ENCODE measurements at places on chromosomes 2 and 18.

- DNase-seq, result no peak
Observed at GRCh38 chr2:52340171-52340570, 1308.2 kb upstream of the NRXN1 start.

DNA sequence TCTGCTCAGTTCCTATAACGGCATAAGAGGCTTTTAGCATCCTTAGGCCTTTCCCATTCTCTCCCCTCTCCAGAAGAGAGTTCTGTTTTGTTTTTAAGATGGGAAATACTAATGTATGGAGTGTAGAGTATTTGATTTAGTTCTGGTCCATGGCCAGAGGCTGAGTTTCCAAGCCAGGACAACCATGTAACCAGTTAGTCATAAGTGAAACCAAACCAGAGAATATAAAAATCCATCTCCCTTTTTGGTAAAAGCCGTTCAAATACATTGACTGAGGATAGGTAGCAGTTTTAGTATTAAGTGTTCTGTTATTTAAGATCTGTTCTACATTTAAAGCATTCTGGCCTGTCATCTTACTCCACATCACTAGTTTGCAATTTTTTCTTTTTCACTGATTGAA is 3.1 kb downstream of the PSMD1 start:
- DNase-seq, result peak; percentile 11

- DNase-seq, result peak; percentile 75
Observed at GRCh38 chr18:77167251-77167650, 34.7 kb upstream of the MBP start.

GRCh38 chr2:230578106-230578505 is 134.5 kb upstream of the CAB39 start:
- DNase-seq, result no peak

DNA sequence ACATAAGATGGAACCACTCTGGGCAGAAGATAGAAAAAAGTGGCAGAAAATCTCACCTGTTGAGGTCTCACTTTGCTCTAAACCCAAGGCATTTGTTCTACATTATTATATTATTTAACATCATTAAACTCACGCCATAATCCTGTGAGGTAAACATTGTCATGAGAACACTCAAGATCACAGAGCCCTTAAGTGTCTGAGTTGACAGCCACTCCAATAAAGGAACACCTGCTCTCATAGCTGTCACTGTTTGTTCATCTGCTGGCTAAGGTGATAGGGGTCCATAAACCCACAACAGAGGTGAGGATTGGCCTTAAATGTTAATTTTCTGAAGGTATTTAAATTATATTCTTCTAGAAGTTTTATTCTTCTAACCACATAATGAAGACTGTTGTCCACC is 439.7 kb downstream of the RIT2 start:
- no peak for DNase-seq

DNA sequence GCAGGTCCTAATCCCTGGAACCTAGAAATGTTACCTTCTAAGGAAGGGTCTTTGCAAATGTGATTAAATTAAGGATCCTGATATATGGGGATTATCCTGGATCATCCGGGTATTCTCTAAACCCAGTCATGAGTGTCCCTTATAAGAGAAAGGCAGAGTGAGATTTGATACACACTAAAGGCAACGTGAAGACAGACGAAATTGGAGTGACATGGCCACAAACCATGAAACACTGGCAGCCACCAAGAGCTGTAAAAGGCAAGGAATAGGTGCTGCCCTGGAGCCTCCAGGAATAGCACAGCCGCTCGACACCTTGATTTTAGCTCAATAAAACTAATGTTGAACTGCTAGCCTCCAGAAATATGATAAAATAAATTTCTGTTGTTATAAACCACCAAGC is 45.0 kb downstream of the TPGS2 start:
- no peak for DNase-seq

GRCh38 chr18:79792096-79792987 is 5.4 kb upstream of the KCNG2 start:
- no peak for DNase-seq

DNA sequence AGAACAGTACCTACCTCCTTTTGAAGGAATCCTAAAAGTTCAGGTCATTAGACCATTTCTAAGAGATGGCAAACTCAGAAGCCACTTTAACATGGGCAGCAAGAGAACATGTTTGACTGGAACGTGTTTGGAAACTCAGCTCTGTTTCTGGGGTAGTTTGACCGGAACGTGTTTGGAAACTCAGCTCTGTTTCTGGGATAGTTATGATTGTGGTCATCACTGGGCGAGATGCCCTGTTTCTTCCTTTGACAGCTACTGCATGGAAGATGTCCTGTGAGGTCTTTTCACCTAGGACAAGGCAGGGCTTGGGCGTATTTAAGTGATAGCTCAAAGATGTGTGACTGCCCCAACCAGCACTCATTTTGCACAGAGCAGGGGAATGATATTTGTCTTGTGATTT is 19.9 kb upstream of the SERPINB13 start:
- peak; percentile 8 for DNase-seq

DNA sequence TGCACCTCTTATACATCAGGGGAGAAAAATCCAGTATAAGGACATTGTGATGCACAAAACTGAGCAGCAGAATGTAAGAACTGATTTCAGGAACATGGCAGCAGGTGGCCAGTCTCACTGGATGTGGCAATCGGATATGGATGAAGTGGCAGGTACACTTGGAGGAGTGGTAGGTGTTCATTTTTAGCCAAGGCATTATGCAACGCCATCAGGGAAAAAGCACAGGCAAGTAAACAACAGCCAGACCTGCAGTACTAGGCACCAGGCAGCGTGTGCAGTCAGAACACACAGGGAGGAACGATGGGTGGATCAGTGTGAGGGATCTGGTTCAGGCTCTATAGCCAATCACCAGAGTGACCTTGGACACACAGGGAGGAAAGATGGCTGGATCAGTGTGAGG is 77.4 kb upstream of the GCFC2 start:
- no peak for DNase-seq

DNA sequence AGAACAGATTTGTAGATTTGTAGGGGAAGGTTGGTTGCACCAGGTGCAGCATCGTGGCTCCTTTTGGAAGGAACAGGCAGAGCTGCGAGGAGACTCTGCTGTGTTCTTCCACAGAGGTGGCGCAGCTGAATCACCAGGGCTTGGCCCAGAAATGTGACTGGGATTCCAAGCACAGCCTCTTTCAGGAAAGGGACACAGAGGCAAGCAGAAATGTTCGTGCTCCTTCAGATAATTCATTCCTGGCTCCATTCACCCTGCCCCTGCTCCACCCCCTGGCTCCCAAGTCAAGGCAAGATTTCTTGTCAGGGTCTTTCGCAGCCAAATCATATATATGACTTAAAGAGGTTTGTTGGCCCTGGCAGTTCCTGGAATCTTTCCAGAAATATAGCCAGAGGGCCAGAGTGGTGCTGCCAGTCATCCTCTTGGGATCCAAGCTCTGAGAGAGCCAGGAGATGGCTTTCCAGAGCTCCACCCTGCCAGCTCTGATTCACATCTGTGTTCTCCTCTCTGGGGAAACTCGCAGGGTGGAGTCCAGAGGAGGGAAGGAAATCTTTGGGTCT is 203.9 kb upstream of the TANK start:
- DNase-seq, result peak; percentile 72

GRCh38 chr2:23666980-23667357 is 260.0 kb downstream of the ATAD2B start:
- no peak for DNase-seq

DNA sequence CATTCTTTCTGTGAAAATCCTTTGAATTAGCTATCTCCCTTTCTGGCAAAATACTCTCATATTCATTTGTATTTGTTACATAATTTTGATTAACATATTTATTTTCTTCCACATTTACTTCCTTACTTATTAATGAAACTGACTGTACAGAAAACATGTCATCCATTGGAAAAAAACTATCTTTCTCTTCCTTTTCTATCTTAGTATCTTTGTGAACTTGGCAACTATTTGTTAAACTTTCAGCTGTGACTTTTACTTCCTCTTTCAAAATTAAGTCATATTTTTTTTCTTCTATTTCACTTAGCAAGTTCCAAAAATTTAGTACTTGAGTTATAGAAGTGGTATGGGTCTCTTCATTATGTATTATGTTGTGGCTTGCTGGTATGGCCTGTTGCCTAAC is 2.6 kb downstream of the RAD51AP2 start:
- DNase-seq, result no peak

- peak; percentile 21 for DNase-seq
Observed at GRCh38 chr2:66576561-66577320, 141.8 kb downstream of the MEIS1 start.

DNA sequence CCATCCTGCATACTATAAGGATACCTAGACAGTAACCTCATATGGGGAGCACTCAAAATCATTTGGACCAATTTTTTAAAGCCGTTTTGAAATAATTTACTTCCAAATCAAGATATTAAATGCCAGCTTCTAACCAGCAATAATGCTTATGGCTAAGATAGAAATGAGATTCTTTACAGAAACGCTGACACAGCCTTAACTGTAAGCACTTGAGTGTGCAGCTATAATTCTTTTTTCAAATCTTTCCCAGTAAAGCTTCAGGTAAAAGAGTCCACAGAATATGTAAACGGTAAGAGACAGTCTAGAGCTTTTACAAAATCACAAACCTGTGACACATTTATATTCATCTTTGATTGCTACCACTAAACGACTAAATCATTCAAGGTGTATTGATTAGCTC is 4.5 kb downstream of the NXPH2 start:
- no peak for DNase-seq

GRCh38 chr2:154457286-154457685 is 241.2 kb upstream of the KCNJ3 start:
- DNase-seq, result no peak

GRCh38 chr2:134347756-134348155 is 93.9 kb downstream of the MGAT5 start:
- DNase-seq, result no peak

- DNase-seq, result peak; percentile 93
Observed at GRCh38 chr18:67266246-67267237, 250.0 kb downstream of the DSEL start.

GRCh38 chr2:171128461-171128860 is 32.2 kb downstream of the TLK1 start:
- DNase-seq, result no peak

DNA sequence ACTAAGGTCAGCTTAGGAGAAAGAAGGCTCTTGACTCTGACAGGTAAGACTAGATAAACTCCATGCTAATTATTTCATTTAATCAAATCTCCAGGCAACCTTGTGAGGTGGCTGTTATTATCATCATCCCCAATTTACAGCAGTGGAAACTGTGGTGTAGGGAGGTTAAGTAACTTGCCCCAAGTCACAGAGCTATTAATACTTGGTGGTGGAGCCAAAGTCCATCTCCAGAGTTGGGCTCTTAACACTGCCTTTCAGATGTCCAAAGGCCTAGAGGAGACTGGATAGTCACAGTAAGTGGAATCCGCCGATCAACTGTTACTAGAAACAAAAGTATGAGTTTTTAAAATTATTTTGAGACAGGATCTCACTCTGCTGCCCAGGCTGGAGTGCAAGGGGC is 46.6 kb upstream of the SP3 start:
- no peak for DNase-seq

DNA sequence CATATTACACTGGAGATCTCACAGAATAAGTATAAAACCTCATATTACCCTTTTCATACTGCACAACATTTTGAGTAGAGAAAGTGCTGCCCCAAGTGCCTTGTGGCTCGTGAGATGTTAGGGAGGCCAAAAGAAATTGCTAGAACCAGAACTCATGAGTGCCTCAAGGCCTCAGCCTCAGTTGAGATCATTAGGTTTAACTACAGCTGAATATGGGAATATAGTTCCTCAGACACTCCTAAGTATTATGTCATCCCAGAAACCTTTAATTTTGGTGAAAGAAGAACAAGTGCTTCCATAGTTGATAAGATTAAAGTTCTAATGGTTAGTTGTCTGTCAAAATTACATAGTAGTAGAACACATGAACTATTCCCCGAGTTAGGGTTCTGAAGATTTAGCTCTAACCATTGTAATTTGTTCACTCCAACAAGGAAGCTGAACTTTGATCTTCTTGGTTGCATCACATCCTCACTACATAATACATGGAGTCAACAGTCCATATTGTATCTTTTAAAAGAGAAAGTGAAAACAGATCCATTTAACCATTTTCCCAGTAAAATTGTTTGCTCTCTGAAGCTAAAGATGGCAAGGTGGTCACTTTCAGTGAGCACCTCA is 9.6 kb upstream of the AQP4 start:
- no peak for DNase-seq

- no peak for DNase-seq
Observed at GRCh38 chr2:1627628-1628381, 116.5 kb downstream of the PXDN start.

DNA sequence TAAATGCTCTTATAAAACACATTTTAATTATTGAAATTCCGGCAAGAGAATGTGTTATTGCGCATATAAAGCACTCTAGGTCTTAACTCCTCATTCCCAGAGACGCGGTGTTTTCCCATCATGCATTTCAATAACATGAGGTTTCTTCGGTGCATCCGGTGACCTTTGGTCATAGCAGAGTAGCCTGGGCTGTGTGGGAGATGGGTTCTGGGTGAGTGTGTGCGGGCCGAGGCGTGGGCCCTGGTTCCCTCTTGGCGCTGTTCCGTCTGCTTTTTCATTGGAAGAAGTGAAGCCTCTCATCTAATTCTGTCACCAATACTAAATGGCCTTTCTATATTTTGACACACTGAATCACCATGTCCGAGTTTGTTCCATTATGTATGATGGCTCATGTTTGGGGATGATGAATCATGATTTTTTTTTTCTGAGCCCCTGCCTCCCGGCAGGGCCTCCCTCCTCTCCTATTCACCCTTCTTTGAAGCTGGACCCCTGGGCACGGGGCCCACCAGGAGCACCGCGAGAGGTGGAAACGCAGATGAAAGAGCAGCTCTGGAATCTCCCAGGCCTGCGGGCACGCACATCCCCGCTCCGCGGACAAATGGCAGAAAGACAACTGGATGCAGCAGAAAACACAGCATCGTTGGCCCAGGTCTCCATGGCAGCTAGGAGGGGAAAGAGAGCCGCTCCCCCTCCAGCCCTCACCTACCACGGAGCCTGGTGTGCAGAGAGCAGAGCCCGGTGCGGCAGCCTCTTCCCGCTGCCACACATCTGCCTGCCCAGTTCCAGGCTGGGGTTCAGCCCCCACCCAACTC is 85.8 kb upstream of the HPCAL1 start:
- DNase-seq, result no peak

- DNase-seq, result no peak
Observed at GRCh38 chr18:63624863-63625262, 19.2 kb downstream of the SERPINB4 start.

DNA sequence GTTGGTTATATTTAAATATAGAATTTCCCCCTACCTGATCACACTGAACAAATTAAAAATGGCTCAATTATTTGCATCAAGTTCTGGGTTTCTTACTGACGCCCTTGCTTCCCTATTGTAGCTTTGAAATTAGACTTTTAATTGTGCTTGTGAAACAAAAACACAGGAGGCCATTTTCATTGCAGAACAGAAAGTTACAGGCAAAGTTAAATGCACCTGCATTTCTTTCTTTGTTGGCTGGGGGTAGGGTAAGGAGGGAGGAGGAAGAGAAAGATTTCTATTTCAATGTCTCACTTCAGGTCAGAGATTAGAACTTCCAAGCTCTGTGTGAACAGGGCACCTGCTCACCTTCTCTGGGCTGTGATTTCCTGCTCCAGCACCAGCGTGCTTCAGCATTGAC is 199.6 kb downstream of the BCL11A start:
- DNase-seq, result no peak

Measured in fibroblast of gingiva (primary cell).